MCF 10A (cell line): ENCODE measurements at places on chromosomes 2 and 18. TPM values are rescaled to one million over a fixed set of nuclear protein-coding genes. Genes with fewer than 3 reads are reported as not detected.

Gene DNAJC5G
- not detected in 2 replicates for total RNA-seq

Gene ZDBF2
- 15.6 and 21.3 TPM in 2 replicates for total RNA-seq

Gene OTOS
- total RNA-seq: not detected in 2 replicates

- no peak for DNase-seq
- peaks cover 24% of the 10 kb centered on the region for H3K36me3 ChIP-seq
- peak overlapping the region; percentile 74 for H3K27ac ChIP-seq
- peaks cover 51% of the 10 kb centered on the region for H3K4me1 ChIP-seq
- H3K4me3 ChIP-seq: peak overlapping the region; percentile 73
These were observed 1.4 kb downstream of the AAK1 start for GRCh38 chr2:69641887-69642708.

Gene IRS1
- total RNA-seq: 6.1 and 10.5 TPM in 2 replicates
